T-cell (primary cell): ENCODE measurements at places on chromosomes 3 and 15.

GRCh38 chr3:171614318-171614921 is 154.2 kb upstream of the TNIK start:
- DNase-seq: no peak

DNA sequence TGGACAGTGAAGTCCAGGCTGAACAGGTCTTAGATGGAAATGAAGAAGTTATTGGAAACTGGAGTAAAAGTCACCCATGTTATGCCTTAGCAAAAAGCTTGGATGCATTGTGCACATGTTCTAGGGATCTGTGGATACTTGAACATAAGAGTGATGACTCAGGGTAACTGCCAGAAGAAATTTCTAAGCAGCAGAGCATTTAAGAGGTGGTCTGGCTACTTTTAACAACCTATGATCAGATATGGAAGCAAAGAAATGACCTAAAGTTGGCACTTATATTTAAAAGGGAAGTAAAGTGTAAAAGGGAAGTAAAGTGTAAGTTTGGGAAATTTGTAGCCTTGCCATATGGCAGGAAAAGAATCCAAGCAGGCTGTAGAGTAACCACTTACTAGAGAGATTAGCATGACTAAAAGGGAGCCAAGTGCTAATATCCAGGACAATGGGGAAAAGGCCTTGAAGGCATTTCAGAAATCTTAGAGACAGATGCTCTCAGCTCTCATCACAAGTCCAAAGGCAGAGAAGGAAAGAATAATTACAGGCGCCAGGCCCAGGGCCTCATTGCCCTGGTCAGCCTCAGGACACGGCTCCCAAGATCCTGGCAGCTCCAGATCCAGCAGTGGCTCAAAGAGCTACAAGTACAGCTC is 73.9 kb upstream of the KCNH8 start:
- DNase-seq: no peak

DNA sequence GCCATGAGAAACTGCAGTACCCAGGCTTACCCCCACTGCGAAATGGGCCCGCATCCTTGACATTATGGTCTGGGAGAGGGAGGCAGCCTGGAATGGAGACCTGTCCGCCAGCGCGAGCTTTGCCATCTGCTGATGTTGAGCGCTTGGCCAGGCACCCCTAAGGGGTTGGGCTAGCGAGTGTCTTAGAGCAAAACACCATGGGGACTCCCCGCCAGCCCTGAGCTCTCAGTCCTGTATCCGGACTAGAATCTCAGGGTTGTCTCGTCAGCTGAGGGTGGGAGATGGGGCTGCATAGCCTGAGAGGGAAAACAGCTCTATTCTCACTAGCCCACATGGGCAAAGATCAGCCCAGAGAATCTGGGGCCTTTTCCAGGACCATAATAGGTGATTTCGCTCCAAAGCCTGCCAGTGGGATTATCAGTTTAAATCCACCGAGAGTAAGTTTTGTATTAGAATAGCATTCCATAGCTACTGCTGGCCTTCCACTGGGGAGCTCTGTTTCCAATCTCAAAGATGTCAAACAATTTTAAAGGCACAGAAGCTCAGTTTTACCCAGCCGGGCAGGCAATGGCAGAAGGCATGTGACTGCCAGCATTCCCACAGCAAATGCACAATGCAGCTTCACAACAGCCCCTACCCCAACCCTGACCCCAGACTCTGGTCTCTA is 167.5 kb upstream of the TPM1 start:
- DNase-seq: no peak

- DNase-seq: no peak
These were observed 123.2 kb upstream of the RAP2B start for GRCh38 chr3:153038779-153039178.

DNA sequence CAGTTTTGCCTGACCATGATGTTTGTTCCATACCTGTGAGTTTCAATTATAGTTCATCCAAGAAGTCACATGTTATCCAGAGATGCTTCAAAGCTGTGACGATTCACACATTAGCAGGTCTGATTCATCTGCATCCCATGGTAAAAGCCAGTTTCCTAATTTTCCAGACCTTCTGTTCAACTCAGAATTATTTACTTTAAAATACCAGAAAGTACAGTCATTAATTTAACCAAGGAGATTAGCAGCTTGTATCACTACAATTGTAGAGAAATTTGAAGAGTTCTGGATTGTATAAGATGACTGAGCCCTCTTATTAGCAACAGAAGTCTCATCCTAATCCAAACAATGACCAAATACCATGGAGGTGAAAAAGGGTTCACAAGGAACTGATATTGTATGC is 76.1 kb upstream of the THBS1 start:
- DNase-seq: no peak

DNA sequence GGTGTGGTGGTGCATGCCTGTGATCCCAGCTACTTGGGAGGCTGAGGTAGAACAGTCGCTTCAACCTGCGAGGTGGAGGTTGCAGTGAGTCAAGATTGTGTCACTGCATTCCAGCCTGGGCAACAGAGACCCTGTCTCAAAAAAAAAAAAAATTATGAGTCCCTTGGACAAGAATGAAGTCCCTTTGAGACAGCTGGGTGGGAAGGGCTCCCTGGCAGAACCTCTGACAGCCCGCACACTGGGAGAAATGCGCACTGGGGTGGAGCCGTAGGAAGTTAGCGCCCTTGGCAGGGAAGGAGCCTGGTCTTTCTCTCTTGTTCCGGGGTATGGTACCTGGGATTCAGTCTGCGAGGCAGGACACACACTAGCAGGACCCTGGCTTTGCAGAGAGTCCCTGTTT is 51.4 kb downstream of the SLC30A4 start:
- no peak for DNase-seq

DNA sequence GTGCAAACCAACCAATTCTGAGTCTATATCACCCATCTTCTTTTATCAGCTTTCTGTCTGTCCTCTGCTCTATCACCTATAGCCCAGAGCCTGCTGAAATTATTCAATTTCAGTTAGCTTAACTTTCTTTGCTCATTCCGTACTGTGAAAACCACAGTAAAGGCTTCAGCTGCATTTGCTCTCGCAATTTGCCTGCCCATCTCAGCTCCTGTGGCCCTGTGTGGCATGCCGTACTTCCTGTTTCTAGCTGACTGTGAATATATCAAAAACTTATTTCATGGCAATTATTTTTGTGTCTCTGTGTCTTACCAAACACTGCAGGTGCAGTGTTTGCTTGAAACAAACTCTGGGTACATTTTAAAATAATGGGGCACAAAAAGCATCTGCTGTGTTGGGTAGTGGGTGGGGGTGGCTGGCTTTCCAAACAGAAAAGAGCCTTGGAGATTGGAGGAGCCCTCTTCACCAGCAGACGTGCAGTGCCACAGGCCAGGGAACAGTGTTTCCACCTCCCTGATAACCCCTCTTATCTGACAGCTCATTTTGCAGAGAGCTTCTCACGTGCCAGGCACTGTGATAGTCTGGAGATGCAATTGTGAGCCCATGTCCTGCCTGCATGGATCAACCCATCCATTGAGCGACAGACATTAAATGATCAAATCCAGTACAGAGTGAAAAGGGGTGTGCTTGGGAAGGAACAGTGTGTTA is 45.2 kb downstream of the GASK1A start:
- DNase-seq: peak; percentile 74

DNA sequence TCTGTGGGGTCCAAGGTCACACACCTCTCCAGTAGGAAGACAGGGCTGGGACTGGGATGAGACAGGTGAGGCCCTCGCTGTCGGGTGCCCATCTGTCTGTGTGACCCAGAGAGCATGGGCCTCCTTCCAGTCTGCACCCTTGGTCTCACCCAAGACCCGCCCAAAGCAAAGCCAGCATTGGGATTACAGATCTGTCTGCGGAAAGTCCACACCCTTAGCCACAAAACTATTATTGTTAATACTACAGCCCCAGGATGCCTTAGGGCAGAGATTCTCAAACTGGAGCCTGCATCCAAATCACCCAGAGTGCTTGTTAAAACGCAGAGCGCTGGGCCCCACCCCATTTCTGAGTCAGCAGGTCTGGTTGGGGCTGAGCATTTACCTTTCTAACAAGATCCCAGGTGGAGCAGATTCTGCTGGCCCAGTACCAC is 58.5 kb upstream of the ZNF148 start:
- DNase-seq: no peak

- no peak for DNase-seq
These were observed 183.8 kb upstream of the IL12A start for GRCh38 chr3:159804726-159805410.

GRCh38 chr3:88075497-88075896 is 16.4 kb downstream of the ZNF654 start:
- no peak for DNase-seq

GRCh38 chr15:49860101-49860500 is 239.3 kb downstream of the DTWD1 start:
- no peak for DNase-seq

DNA sequence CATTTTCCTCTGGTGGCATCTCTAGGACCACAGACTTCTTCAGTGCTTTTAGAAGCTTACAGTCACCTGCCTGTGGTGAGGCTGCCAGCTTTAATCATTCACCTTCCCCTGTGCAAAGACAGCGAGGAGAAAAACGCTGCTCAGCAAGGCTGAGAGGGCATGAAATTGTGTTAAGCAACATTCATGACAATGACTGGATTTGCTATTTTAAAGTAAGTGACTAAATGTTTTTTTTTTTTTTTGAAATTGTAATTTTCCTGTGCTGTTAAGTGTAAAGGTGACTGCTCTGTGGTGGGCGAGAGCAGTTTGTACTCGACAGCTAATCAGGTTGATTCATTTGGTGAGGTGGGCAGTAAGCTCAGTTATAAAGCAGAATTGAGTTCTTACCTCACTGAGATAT is 240.4 kb downstream of the NSUN3 start:
- DNase-seq: no peak

DNA sequence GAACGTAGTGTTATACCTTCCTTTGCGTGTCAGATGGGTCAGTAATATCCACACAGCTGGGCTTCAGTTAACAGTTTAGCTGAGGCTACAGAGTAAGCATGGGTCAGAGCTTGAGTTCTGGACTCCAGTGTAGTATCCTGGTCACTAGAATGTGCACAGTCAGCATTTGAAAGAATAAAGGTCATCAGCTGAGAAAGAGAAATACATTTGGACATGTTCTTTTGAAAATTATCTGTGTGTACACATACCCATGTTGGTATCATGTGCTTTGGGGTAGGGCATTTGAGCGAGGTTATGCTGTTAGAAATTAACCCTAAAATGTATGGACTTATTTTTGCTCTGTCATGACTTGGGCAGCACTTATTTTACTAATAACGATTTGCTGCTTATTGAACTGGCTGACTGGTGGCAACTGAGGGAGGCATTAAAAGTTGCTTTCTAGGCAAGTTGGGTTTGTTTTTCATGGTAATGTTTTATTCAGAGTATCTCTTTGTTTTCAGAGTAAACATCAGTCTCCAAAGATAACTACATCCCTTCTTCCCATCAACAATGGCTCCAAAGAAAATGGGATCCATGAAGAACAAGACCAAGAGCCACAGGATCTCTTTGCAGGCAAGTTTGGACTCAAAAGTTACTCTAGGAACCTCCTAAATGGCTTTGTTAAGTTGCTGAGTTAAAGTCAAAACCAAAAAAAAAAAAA is 16.4 kb downstream of the SNX1 start:
- no peak for DNase-seq

GRCh38 chr3:118742760-118743159 is 291.9 kb downstream of the IGSF11 start:
- DNase-seq: no peak

DNA sequence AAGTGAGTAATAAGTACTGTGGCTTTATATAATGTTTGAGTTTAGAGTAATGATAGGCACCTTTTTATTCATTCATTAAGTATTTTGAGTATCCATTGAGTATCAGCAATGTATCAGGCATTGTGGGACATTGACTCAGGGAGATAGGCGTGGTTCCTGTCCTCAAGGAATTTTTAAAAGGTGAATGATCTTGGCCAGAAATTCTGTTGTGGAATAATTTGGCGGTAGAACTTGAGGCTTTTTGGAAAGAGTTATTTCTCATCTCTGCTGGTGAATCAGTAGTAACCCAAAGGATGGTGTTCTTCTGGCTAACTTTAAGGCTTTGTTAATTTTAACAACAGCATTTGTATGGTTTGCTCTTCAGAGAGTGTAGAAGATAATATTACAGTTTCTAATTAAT is 2.0 kb downstream of the RAB7A start:
- DNase-seq: no peak
